ENCODE measurements at places on chromosomes 1 and 21.

- H3K4me1 ChIP-seq = peaks cover 10% of the 10 kb centered on the region
- H3K27ac ChIP-seq = no peak overlapping the region
- H3K36me3 ChIP-seq = no peaks in the 10 kb centered on the region
- DNase-seq = no peak
- no peak overlapping the region for H3K4me3 ChIP-seq
- no peaks in the 10 kb centered on the region for H3K27me3 ChIP-seq
Measured at GRCh38 chr1:117138561-117138960, 17.0 kb upstream of the TRIM45 start.

GRCh38 chr1:226679262-226679661 is 59.8 kb downstream of the ITPKB start:
- H3K4me1 ChIP-seq = peaks cover 18% of the 10 kb centered on the region
- DNase-seq = no peak
- H3K27ac ChIP-seq = no peak overlapping the region

GRCh38 chr1:150876119-150876454 is 312 bp downstream of the ARNT start:
- H3K4me3 ChIP-seq = peak overlapping the region; percentile 92
- DNase-seq = peak; percentile 57
- H3K27ac ChIP-seq = peak overlapping the region; percentile 87
- peaks cover 34% of the 10 kb centered on the region for H3K4me1 ChIP-seq
- no peaks in the 10 kb centered on the region for H3K27me3 ChIP-seq

GRCh38 chr21:43758111-43758641 is 17.9 kb downstream of the CSTB start:
- H3K4me3 ChIP-seq = peak overlapping the region; percentile 55
- no peaks in the 10 kb centered on the region for H3K27me3 ChIP-seq
- peak overlapping the region; percentile 62 for H3K27ac ChIP-seq
- H3K4me1 ChIP-seq = peaks cover 10% of the 10 kb centered on the region
- peak; percentile 95 for DNase-seq
- H3K36me3 ChIP-seq = peaks cover 77% of the 10 kb centered on the region

- H3K27me3 ChIP-seq = peaks cover 41% of the 10 kb centered on the region
- H3K27ac ChIP-seq = no peak overlapping the region
- H3K4me1 ChIP-seq = no peaks in the 10 kb centered on the region
- DNase-seq = no peak
- no peaks in the 10 kb centered on the region for H3K36me3 ChIP-seq
- H3K4me3 ChIP-seq = no peak overlapping the region
Measured at GRCh38 chr1:159168043-159168442, 3.4 kb upstream of the CADM3 start.

DNA sequence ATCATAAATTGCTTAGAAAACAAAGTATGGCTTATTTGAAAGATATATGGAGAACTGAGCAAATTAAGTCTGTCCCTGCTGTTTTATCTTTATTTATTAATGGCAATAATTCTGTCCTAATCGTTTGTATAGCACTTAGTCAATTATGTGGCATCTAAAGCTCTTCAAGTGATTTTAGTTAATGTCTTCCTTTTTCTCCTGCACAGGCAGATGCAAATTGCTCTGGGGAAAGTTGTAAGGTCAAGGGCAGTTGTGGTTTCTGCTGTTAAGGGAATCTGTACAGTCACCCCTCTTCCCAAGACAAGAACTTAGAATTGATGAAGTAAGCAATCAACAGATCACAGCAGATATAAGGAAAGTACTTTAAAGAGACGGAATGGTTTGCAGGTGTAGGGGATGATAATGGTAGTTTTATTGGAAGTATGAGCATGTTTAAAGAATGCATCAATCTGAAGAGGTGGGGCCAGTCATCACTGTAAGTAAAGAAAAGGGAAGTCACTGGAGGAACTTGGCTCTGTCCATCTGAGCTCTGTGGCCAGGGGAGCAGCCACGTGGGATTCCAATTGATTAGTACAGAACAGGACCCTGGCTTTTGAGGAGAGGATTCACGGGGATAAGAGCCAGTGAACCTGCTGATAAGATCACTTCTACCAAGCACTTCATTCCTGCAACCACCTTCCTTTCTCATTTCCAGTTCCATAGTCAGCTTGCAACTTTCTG is 116.0 kb upstream of the KCNJ6 start:
- no peaks in the 10 kb centered on the region for H3K36me3 ChIP-seq
- peaks cover 13% of the 10 kb centered on the region for H3K27me3 ChIP-seq
- no peaks in the 10 kb centered on the region for H3K4me1 ChIP-seq
- no peak overlapping the region for H3K4me3 ChIP-seq
- no peak overlapping the region for H3K27ac ChIP-seq

DNA sequence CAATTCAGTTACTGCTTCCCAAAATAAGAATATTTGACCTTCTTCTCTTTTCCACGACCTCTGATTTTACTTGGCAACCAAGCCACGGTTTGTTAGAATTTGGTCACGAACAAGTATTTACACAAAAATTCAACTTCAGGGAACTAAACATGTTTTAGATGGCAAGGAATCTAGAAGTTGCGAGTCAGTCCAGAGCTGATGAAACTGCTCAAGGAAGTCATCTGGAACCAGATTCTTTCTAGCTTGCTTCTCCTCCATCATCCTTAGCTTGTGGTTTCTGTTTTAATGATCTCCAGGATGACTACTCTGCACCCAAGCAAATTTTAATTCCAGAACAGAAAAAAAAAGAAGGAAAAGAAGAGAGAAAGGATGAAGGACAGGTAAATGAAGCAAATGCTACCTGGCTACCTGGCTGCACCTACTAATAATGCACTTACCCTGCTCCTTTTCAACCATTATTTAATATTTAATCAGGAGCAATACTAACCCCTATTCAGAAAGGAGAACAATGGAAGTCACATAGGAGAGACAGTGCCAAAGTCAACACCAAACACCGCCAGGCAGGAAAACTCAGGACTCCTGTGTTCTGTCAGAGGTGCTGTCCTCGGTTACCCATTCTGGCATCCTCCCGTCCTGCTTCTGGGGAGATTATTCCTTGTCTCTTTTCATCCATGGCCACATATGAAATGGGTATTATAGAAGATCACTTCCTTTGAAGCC is 54.2 kb upstream of the RGS7 start:
- H3K36me3 ChIP-seq = no peaks in the 10 kb centered on the region
- no peak overlapping the region for H3K27ac ChIP-seq
- H3K27me3 ChIP-seq = no peaks in the 10 kb centered on the region

GRCh38 chr21:31910074-31910470 is 37.3 kb downstream of the HUNK start:
- no peak for DNase-seq
- H3K4me1 ChIP-seq = no peaks in the 10 kb centered on the region
- H3K27ac ChIP-seq = no peak overlapping the region

DNA sequence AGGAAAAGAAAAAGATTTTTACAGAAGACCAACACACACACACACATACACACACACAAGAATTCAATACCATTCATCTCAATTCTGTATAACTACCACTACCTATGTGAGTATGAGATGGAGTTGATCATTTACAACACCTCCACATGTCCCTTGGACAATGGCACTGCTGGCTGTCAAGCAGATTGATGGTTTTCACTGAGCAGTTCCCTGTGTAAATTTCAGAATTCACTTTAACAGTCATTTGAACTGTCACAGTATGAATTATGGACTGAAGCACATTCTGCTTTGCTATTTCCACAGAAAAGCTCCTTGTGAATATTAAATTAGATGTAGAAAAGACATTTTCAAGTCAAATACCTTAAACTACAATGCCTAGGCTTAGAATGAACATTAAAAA is 14.3 kb downstream of the KCNT2 start:
- no peak for DNase-seq
- no peaks in the 10 kb centered on the region for H3K36me3 ChIP-seq
- H3K27ac ChIP-seq = no peak overlapping the region
- H3K4me3 ChIP-seq = no peak overlapping the region
- H3K27me3 ChIP-seq = no peaks in the 10 kb centered on the region

DNA sequence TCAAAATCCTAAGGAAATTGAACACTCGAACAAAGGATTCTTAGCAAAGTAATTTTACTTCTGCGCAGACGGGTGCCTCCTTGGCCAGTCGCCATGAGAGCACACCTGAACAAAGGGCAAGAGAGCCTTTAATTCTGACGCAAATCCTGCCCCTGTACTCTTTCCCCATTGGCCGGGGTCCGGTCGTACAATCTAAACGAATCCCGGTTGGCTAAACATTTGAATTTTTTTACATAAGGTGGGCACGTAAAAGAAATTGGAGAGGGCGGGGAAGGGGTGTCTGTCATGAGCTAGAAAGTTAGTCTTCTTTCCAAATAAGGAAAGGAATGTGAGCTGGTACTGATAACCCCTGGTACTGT is 8.2 kb upstream of the IL22RA1 start:
- H3K4me1 ChIP-seq = peaks cover 7% of the 10 kb centered on the region
- no peaks in the 10 kb centered on the region for H3K36me3 ChIP-seq
- H3K27ac ChIP-seq = no peak overlapping the region
- H3K27me3 ChIP-seq = peaks cover 32% of the 10 kb centered on the region

DNA sequence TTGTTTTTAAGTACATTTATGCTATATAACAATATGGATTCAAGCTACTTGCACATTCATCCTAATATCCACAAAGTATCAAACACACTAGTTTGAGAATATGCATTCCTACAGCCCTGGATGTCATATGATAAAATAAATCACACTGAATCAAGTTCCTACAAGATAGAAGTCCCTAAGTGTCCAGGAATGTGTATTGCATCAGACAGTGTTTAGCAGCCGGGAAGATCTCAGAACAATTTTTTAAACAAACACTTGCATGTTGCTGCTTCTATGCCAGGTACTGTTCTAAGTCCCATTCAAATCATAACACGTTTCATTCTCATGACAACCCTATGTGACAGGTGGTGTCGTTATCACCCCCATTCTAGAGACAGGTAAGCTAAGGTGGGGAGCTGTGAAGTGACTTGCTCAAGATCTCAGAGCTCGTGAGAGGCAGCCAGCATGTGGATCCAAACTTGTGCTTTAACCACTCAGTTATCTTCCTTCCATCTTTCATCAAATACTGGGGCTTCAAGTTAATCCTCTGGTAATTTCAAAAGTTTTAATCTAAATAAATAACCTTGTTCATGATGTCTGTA is 68.3 kb upstream of the KIF26B start:
- peak overlapping the region; percentile 89 for H3K27ac ChIP-seq
- H3K4me1 ChIP-seq = peaks cover 29% of the 10 kb centered on the region
- H3K4me3 ChIP-seq = no peak overlapping the region

GRCh38 chr1:25484096-25484495 is 53.4 kb downstream of the MACO1 start:
- no peak overlapping the region for H3K4me3 ChIP-seq
- DNase-seq = no peak
- H3K4me1 ChIP-seq = no peaks in the 10 kb centered on the region
- H3K27me3 ChIP-seq = no peaks in the 10 kb centered on the region
- peaks cover 15% of the 10 kb centered on the region for H3K36me3 ChIP-seq

- no peak overlapping the region for H3K27ac ChIP-seq
- H3K36me3 ChIP-seq = no peaks in the 10 kb centered on the region
- peaks cover 7% of the 10 kb centered on the region for H3K4me1 ChIP-seq
- peaks cover 2% of the 10 kb centered on the region for H3K27me3 ChIP-seq
- H3K4me3 ChIP-seq = no peak overlapping the region
Measured at GRCh38 chr1:2539312-2539907, 9.3 kb upstream of the HES5 start.

DNA sequence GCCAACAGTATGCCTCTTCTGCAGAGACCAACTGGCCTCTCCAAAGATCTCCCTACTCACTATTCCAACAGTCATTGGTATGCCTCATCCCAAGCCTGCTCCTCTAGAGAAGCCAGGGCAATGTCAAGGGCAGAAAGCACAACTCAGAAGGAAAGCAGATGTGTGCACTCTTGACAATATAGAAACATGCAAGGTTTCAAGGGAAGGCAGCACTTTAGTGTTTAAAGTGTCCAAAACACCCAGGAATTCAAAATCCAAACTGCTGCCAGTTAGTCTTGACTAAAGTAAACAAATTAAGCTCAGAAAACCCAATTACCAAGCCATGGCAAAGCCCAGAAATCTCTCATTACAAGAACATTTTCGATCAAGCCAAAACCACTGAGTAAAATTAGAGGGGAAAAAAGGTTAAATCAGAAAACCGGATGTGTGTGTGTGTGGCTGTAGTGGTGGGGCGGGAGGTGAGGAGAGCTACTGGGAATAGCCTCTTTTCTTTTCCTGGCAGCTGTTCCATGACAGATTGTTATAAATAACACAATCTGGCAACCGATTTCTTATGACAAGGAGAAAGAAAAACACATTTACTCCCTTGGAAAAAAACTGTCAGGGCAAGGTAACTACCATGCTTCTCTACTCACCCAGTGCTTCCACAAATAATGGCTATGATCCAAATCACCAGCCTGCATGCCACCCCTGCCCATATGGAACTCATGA is 39.2 kb downstream of the EIF2B3 start:
- no peaks in the 10 kb centered on the region for H3K36me3 ChIP-seq
- DNase-seq = peak; percentile 86
- H3K4me3 ChIP-seq = no peak overlapping the region
- peak overlapping the region; percentile 65 for H3K27ac ChIP-seq

DNA sequence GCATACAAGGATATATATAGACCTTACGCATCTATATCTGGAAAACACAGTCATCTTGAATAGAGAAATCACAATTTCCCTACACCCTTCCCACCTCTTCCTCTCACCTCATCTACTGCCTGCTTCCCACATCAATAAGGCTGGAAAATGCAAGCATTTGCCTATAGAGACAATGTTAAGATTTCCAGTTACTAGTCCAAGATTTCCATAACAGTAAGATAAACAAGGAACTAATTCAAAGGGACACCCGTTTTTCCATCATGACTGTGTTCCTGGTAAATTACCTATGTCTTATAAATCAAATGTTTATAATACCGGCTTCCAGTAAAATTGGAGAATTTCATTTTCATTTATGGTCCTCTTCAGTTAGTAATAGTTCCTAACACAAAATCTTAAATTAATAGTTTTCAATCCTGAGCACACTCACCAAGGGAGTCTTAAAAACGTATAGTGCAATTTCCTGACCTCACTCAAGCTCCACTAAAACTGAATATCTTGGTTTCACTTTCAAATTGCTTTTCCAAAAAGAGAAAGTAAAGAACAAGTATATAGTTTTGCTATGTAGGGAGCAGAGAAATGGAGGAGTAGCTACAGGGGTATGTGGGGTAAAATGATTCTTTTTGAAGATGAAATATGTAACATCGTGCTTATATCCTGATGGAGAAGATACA is 398.7 kb downstream of the PLPP3 start:
- H3K27me3 ChIP-seq = no peaks in the 10 kb centered on the region
- H3K4me1 ChIP-seq = peaks cover 6% of the 10 kb centered on the region
- peak overlapping the region; percentile 53 for H3K4me3 ChIP-seq
- DNase-seq = no peak
- no peaks in the 10 kb centered on the region for H3K36me3 ChIP-seq
- H3K27ac ChIP-seq = peak overlapping the region; percentile 50

DNA sequence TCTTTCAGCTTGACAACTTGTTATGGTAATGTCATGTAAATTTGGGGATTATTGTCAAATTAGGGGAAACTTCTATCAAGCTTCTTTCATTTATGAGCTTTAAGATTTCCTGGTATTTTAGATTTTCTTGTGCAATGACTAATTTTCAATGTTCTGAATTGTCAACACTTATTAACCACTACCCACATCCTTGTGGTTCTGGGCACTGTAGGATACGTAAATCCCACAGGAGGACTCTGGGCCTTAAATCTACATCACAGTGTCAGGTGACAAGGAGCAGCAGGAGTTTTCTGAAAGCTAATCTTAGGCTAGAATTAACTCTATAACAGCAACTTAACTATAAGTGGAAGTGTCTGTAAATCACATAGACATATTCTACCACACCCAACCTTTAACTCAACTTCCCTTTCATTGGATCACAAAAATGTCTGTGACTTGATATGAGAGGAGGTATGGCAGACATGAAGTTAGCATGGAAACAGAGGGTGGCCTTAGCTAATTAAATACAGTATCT is 397.7 kb downstream of the HLX start:
- no peak overlapping the region for H3K27ac ChIP-seq
- no peaks in the 10 kb centered on the region for H3K4me1 ChIP-seq
- H3K36me3 ChIP-seq = no peaks in the 10 kb centered on the region
